ENCODE measurements at places on chromosomes 2 and 18.

- DNase-seq: no peak
Measured at GRCh38 chr2:28511871-28512606, 16.2 kb downstream of the PLB1 start.

DNA sequence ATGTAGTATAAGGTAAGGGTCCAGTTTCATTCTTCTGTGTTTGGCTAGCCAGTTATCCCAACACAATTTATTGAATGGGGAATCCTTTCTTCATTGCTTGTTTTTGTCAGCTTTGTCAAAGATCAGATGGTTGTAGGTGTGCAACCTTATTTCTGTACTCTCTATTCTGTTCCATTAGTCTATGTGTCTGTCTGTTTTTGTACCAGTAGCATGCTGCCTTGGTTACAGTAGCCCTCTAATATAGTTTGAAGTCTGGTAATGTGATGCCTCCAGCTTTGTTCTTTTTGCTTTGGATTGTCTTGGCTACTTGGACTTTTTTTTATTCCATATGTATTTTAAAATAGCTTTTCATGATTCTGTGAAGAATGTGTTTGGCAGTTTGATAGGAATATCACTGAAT is 222.1 kb downstream of the XIRP2 start:
- DNase-seq: no peak

- DNase-seq: no peak
Measured at GRCh38 chr2:43169987-43170386, 56.4 kb downstream of the ZFP36L2 start.

- DNase-seq: no peak
Measured at GRCh38 chr2:201344663-201345366, 12.3 kb downstream of the FLACC1 start.

GRCh38 chr2:218607436-218608115 is at the start of gene PLCD4:
Gene PLCD4 (plus strand): TSS chr2:218607899. CDS start chr2:218615740, 7,841 bp downstream.
- DNase-seq: no peak

DNA sequence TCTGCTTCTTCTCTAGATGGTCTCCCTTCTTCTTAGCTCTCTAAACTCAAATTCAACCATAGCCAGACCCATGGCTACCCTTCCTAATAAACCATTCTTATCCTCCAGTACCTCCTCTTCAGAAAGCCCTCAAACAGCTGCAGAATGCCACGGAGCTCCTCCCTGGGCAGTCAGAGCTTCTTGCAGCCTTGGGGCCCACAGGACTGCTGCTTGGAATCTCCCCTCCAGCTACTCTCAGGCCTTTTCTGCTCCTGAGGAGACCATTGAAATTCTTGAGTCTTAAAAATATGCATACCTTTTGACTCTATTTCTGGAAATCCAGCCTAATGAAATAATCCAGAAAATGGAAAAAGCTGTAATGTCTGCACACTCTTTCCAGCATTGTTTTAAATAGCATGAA is 30.7 kb downstream of the EFR3B start:
- no peak for DNase-seq

GRCh38 chr2:275466-275865 is 10.7 kb downstream of the ACP1 start:
- DNase-seq: no peak

DNA sequence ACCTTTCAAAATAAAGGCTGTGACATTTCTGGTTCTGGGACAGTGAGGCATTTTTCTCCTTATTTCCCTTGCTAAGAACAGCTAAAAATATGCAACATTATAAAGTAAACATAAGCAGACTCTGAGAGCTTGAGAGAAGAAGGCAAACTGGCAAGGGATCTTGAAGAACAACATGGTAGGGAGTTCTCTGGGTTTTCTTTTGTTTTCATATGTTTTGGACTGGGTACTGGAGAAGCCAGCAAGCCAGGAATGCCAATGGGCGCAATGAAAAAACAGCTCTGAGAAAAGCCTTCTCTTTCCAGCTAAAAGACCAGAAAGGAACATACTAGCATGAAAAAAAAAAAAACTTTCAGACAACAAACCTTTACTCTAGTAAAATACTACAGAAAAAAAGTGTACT is 351.4 kb upstream of the HS6ST1 start:
- no peak for DNase-seq

DNA sequence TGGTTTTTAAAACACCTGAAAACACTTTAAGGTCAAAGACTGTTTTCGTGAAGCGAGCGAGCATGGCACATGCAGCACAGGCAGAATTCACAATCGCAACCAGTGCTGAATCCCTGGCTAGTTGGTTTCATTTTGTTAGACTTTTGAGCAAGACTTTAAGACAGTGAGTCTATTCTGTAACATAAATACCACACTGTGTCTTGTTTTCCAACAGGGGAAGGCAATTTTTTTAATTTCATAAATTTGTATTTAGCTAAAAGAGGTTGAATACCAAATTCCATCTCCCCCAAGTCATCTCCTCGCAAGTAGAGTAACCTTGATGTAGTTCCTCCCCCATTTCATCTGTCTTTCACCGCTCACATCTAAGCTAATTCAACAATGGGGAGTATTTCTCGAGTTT is 1.4 kb downstream of the CERKL start:
- DNase-seq: no peak

DNA sequence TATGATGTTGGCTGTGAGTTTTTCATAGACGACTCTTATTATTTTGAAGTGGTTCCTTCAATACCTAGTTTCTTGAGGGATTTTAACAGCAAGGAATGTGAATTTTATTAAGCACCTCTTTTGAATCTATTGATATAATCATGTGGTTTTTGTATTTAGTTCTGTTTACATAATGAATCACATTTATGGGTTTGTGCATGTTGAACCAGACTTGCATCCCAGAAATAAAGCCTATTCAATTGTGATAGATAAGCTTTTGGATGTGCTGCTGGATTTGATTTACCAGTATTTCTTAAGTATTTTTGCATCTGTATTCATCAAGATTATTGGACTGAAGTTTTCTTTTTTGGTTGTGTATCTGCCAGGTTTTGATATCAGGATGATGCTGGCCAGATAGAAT is 131.6 kb upstream of the SCN7A start:
- no peak for DNase-seq

- no peak for DNase-seq
Measured at GRCh38 chr18:62371436-62371835, 46.3 kb downstream of the TNFRSF11A start.

DNA sequence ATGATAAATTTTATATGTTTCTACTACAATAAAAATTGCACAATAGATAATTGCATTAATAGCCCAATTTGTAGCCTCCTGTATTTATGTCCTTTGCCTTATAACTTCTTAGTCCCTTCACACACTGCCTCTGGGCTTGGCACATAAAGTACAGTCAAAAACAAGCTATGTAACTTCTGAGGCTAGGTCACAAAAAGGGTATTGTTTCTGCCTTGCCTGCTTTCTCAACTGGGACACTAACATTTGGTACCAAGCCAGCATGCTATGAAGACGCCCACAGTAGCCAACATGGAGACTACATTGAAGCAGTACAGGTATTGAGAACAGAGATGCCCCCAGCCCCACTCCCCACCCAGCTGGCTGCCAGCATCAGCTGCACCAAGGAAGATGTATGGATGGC is 5.4 kb upstream of the SLC3A1 start:
- DNase-seq: no peak

- no peak for DNase-seq
Measured at GRCh38 chr2:154455866-154456265, 242.6 kb upstream of the KCNJ3 start.

GRCh38 chr2:62461707-62462106 is 44.3 kb downstream of the TMEM17 start:
- DNase-seq: no peak

- DNase-seq: no peak
Measured at GRCh38 chr2:187569042-187569441, 14.8 kb upstream of the TFPI start.

DNA sequence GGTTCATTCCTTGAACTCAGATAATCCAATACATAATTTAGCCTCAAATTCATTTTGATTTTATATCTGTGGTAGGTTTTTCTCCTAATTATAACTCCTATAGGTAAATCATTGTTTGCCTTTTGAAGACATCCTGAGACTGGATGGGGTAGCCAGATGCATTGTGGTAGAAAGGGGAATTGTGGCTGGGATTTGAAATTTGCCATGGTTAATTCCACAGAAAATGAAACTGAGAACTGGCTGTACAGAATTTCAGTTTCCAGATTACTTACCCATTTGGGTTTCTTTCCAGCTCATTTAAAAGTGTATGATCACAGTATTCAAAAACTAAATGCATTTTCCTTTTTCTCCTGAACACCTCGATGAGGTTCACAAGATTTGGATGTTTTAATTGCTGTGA is 18.2 kb downstream of the CDKL4 start:
- no peak for DNase-seq

DNA sequence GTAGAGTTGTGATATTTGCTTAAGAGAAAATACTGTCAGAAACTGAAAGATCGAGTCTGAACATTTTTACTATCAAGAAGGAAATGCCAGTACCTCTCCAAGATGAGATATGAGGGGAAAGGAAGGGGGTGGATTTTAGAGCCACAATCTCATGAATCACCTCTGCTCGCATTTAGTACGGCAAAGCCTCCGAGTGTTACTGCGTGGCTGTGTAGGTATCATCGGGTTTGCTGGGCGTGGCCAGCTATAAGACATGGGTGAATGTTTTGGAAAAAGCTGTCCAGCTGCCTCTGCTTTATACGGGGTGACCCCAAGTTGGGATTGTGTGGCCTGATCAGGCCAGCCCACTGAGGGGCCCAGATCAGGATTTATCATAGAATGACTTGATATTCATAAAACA is 826.4 kb downstream of the SOCS6 start:
- DNase-seq: no peak

- no peak for DNase-seq
Measured at GRCh38 chr2:42339191-42339912, 21.7 kb downstream of the COX7A2L start.

GRCh38 chr18:52537261-52537660 is 197.3 kb downstream of the DCC start:
- no peak for DNase-seq

- no peak for DNase-seq
Measured at GRCh38 chr2:203016716-203017115, 2.0 kb downstream of the NBEAL1 start.

- DNase-seq: no peak
Measured at GRCh38 chr2:64212346-64212745, 68.1 kb upstream of the PELI1 start.

DNA sequence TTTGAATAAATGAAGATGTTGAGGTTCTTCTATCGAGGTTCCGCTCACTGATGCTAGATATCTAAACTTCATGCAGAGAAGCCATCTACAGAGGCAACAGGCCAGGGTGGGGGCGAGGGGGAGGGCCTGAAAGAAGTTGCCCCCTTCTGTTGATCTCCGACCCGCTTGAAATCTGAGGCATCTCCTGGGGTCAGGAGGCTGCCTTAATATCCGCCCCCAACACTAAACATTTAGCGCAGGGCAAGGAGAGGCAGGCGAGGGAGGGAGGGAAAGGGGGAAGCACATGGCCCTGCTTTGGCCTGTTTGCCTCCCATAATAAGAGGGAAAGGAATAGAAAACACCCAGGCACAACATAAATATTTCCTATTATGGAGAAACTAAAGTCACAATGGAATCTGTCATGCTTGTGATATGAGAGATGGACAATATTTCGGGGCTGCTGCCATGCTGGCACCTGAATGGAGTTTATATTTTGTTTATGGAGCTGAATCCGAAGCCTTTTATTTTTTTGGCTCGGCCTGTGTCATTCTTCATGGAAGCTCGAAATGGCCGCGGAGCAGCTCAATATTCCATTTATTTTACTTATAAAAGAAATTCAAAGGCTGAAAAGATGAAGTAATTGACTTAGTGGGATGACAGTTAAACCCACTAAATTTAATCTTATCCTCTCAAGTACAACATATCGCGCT is 221.1 kb downstream of the INSIG2 start:
- DNase-seq: no peak

DNA sequence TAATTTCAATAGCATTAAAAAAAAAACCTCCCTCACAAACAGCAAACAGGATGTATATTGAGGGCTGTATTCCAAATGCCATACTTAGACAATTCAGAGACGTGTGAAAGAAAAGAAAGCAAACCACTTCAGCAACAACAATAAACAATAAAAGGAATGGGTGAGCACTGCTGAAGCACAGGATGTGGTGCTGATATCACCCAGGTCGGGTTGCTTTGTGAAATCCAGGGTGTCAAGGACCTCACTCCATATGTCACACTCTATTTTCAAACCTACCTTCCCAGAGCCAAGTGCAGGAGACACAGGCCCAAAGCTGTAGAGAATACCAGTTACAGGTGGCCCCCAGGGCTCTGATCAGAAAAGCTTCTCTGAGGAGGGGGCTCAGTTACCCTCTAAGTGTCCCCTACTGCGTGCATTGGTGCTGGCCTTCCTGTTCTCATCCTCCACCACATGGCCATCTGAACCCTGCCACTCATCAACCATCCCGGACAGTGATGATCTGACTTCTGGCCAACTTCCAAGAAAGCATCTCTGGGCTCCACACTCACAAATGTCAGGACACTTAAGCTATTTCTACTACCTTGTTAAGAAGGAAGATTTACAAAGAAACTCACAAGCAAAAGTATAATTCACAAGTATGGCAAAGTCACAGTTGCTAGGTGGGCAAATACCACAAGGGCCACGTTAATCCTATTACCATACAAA is 363.0 kb downstream of the SS18 start:
- no peak for DNase-seq

DNA sequence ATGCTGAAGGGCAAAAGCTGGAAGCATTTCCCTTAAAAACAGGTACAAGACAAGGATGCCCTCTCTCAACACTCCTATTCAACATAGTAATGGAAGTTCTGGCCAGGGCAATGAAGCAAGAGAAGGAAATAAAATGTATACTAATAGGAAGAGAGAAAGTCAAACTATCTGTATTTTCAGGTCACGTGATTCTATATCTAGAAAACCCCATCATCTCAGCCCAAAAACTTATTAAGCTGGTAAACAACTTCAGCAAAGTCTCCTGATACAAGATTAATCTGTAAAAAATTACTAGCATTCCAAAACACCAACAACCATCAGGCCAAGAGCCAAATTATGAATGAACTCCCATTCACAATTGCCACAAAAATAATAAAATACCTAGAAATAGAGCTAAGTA is 213.2 kb upstream of the CNTNAP5 start:
- no peak for DNase-seq

GRCh38 chr2:122795763-122796162 is 1040.3 kb downstream of the TSN start:
- DNase-seq: no peak

DNA sequence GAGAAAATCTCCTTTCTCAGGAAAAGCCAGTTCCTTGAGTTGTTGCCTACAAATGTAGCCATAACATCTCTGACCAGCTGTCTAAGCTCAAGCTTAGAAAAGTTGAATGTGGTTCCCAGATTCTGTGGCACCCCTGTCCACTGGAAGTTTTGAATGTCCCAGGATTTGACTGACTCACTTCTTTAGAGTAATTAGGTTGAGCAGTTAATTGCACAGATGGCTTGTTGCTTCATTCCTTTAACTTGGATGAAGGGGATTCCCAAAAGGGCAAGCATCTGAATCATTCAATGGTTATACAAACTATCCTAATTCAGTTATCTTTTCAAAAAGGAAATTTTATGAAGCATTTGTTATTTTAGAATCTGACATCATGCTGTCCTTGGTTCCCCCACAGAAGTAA is 374.7 kb downstream of the LNPK start:
- no peak for DNase-seq

Data from stimulated activated CD8-positive, alpha-beta memory T cell treated with anti-CD3 and anti-CD28 coated beads, Interleukin-4, amount 100 ng/mL, for 4 hours (primary cell).